Prostate gland (tissue), 2 donors: ENCODE measurements at places on chromosomes 11 and 22.

DNA sequence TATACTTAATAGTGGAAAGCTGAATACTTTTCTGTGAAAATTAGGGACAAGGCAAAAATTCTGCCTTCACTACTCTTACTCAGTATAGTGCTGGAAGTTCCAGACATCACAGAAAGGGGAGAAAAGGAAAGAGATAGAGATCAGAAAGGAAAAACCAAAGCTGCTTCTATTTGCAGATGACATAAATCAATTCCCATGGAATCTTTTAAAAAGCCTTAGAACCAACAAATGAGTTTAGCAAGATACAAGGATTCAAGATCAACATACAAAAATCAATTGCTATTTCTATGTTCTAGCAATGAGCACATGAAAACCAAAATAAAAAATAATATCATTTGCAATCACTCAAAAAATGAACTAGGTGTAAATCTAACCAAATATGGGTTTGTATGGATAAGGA, 16.2 kb upstream of the CLDN5 start:
- H3K4me3 ChIP-seq: no peak overlapping the region
- no peaks in the 10 kb centered on the region for H3K27me3 ChIP-seq
- no peak for DNase-seq
- no peaks in the 10 kb centered on the region for H3K4me1 ChIP-seq

DNA sequence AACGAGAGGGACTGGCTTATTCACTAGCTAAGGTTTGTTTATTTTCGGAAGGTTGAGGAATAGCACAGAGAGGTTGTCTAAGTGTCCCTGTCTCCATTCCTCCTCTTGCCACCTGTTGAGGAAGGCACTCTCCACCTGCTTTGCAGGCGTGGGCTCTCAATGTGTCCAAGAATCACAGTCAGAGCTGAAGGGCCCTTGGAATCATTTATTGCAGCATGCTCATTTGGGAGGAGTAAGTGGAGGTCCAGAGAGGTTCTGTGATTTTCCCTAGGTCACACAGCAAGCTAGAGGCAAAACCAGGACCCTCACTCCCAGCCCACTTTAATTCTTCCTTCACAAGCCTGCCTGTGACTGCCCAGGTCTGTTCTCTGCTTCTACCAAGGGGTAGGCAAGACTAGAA, 21.3 kb downstream of the ZBTB16 start:
- H3K27me3 ChIP-seq: no peaks in the 10 kb centered on the region
- no peak for DNase-seq
- peaks cover 11% of the 10 kb centered on the region for H3K36me3 ChIP-seq
- H3K27ac ChIP-seq: peak overlapping the region; percentile 69

GRCh38 chr22:31227186-31227585, 15.1 kb downstream of the LIMK2 start:
- H3K4me3 ChIP-seq: no peak overlapping the region
- DNase-seq: no peak

- DNase-seq: peak; percentile 93
- H3K27me3 ChIP-seq: no peaks in the 10 kb centered on the region
- no peak overlapping the region for H3K4me3 ChIP-seq
- H3K36me3 ChIP-seq: no peaks in the 10 kb centered on the region
- peak overlapping the region; percentile 45 for H3K27ac ChIP-seq
Measured at GRCh38 chr11:129643031-129643721, 172.5 kb upstream of the TMEM45B start.

DNA sequence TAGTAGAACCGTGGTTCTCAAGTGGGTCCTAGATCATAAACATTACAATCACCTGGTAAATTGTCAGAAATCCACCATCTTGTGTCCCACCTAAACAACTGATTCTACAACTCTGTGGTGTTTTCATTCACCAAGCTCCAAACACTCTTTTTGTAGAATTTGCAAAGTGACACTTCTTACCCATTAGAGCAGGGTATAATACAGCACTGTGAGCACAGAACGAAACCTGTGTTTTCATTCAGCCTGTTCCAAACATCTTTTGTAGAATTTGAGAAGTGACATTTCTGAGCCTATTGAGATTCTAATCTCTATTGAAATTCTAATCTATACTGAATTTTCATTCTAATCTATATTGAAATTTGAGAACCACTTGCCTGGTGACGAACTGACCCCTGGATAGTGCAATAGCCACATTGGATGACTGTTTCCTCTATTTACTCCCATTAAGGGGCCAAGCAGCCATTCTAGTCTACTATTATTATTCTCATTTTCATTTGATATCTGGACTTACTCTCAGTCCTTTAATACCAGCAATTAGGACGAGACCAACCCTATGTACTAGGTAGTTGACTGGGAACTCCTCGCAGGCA, 616.6 kb downstream of the LRRC4C start:
- no peaks in the 10 kb centered on the region for H3K27me3 ChIP-seq
- H3K27ac ChIP-seq: no peak overlapping the region
- no peaks in the 10 kb centered on the region for H3K4me1 ChIP-seq
- DNase-seq: no peak
- H3K36me3 ChIP-seq: no peaks in the 10 kb centered on the region

DNA sequence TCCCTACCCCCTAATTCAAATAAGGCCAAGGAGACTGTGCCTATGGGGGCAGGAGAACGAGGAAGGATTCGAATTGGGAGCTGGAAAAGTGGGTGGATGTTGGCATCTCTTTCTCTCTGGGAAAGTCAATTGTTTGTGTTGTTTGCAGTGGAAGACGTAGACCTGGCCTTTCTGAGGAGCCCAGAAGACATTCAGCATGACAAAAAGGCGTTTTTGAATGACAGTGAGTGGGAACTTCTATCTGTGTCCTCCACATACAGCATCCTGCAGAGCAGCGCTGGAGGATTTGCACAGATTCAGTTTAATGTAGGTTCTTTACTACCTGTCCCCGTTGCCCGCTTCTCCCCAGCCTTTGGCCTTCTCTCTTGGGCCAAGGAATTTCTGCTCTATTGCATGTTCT, 28.2 kb downstream of the HTR3B start:
- no peak overlapping the region for H3K4me3 ChIP-seq
- H3K27ac ChIP-seq: no peak overlapping the region
- no peak for DNase-seq
- no peaks in the 10 kb centered on the region for H3K36me3 ChIP-seq
- no peaks in the 10 kb centered on the region for H3K27me3 ChIP-seq

- H3K4me3 ChIP-seq: no peak overlapping the region
- no peak overlapping the region for H3K27ac ChIP-seq
- H3K27me3 ChIP-seq: no peaks in the 10 kb centered on the region
- no peak for DNase-seq
Measured at GRCh38 chr11:86785576-86785975, 14.8 kb upstream of the PRSS23 start.

DNA sequence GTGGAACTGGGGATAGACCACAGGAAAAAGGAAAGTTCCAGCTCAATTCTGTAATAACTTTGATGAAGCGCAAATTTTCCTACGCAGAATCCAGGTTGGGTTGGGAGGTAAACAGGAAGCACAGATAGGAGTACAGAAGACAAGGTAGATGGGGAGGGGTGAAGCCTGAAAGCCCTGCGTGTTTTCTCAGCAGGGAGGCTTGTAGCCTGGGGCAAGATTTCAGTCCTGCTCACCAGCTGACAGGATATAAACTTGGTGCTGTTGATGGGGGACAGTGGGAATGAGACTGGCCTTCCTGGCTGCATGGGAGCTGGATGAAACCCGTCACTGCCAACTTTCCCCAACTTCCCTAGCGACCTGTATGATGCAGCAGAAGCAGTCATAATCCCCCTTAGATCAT, 114.9 kb downstream of the ARHGAP32 start:
- H3K4me1 ChIP-seq: no peaks in the 10 kb centered on the region
- no peak overlapping the region for H3K4me3 ChIP-seq
- H3K27ac ChIP-seq: no peak overlapping the region
- H3K36me3 ChIP-seq: no peaks in the 10 kb centered on the region
- no peak for DNase-seq

DNA sequence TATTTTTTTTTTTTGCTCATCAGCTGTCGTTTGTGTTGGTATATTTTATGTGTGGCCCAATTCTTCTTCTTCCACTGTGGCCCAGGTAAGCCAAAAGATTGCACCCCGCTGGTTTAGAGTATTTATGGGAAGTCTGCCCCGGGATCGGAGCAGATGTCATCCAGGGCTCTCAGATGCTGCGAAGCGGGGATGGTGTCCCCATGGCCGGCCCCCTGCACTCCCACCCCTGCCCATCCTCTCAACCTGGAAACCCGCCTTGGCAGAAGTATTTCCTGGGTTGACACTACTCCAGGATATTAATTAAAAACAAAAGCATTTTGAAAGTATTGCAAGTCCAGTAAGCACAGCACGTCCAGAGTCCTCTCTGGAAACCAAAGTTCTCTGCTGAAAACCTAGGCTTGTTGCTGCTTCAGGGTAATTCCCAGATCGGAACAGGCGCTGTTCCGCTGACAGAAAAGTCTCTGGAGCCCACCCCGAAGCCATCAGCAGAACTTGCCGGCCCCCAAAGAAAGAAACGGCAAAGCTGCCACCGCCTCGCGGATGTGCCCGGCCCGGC, 833 bp downstream of the SCUBE2 start:
- no peak for DNase-seq
- no peaks in the 10 kb centered on the region for H3K27me3 ChIP-seq
- peak overlapping the region; percentile 46 for H3K4me3 ChIP-seq
